Activated CD4-positive, alpha-beta T cell treated with anti-CD3 and anti-CD28 coated beads, Interleukin-2, amount 10 ng/mL, durations not matched to agents 7 days and 5 days (primary cell): ENCODE measurements at places on chromosomes 7 and 10.

DNA sequence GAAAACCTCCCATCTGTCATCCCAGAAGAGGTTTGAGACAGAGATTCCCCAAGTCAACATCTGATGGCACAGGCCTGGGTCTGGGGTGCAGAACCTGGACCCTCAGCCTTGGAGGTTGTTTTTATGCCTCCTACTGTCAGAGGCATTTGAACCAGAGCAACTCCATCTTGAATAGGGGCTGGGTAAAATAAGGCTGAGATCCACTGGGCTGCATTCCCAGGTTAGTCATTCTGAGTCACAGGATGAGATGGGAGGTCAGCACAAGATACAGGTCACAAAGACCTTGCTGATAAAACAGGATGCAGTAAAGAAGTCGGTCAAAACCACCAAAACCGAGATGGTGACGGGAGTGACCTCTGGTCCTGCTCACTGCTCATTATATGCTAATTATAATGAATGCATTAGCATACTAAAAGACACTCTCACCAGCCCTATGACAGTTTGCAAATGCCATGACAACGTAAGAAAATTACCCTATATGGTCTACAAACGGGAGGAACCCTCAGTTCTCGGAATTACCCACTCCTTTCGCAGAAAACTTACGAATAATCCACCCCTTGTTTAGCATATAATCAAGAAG is 92.0 kb downstream of the ITGA8 start:
- no peaks in the 10 kb centered on the region for H3K4me1 ChIP-seq
- H3K4me3 ChIP-seq = no peak overlapping the region
- no peaks in the 10 kb centered on the region for H3K36me3 ChIP-seq
- H3K27ac ChIP-seq = no peak overlapping the region

DNA sequence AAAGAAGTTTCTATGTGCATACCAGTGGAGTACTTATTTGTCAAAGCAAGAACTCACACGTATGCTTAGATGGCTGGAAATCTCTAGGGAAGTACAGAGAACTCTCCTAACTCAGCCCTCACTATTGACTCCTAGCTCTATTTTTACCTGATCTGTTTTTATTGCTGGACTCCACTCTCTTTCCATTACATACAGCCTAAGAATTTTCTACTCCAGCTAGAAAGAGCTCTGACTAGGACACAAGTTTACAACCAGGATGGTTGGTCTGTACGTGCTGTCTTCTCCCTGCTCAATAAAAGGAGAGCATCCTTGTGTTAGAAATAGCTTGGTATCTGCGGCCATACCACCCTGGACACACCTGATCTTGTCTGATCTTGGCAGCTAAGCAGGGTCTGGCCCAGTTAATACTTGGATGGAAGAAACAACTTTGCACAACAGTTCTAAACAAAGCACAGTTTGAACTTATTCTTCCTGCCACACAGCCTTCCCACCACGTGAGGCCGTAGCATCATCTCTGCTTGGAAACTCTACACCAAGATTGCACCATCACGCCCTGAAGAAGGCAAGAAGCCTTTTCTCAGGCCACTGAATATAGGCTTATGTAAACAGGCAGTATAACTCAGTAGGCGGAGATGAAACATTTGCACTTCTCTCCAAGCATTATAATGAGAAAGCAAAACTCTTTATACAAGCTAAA is 50.7 kb downstream of the KCNMA1 start:
- no peaks in the 10 kb centered on the region for H3K36me3 ChIP-seq
- no peak for DNase-seq
- H3K4me3 ChIP-seq = no peak overlapping the region
- no peak overlapping the region for H3K27ac ChIP-seq
- H3K27me3 ChIP-seq = no peaks in the 10 kb centered on the region
- peaks cover 17% of the 10 kb centered on the region for H3K4me1 ChIP-seq

- no peaks in the 10 kb centered on the region for H3K27me3 ChIP-seq
- H3K27ac ChIP-seq = no peak overlapping the region
- H3K4me1 ChIP-seq = peaks cover 11% of the 10 kb centered on the region
- no peak for DNase-seq
Measured at GRCh38 chr10:14820010-14820774, 17.6 kb downstream of the CDNF start.

DNA sequence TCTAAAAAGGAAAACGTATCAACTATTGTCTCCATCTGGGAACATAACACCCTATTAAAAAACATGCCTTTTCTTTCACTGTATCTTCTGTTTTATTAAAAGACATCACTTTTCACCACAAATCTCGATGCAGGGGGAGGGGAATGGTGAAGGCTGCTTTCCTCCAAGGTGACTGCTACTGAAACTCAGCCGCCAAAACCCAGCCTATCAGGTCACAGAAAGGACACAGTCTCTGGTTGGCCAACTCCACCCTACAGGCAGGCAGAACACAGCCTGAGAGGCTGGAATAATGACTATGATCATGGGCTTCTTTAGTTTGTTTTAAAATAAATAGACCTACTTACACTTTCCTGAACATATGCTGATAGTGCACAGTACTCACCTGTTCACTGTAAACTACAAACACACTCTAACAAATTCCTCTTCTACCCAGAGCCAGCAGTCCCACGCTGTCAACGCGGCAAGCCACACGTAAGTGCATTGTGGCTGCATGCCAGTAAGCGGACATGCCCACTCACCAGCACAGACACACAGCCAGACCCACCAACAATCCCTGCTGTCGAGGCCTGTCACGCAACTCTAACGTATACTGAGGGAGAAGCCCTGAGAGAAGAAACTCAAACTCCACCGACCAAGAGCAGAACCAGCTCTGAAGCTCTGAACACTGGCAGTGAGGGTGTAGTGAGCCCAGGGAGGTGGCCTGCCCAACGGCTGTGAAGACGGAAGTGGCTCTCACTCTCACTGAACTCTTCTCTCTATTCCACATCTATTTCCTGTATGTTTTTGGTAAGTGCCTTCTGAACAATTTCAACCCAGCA is 41.8 kb downstream of the NCAPG2 start:
- peaks cover 55% of the 10 kb centered on the region for H3K36me3 ChIP-seq
- no peak for DNase-seq
- peaks cover 18% of the 10 kb centered on the region for H3K4me1 ChIP-seq
- H3K4me3 ChIP-seq = no peak overlapping the region
- peak overlapping the region; percentile 72 for H3K27ac ChIP-seq

DNA sequence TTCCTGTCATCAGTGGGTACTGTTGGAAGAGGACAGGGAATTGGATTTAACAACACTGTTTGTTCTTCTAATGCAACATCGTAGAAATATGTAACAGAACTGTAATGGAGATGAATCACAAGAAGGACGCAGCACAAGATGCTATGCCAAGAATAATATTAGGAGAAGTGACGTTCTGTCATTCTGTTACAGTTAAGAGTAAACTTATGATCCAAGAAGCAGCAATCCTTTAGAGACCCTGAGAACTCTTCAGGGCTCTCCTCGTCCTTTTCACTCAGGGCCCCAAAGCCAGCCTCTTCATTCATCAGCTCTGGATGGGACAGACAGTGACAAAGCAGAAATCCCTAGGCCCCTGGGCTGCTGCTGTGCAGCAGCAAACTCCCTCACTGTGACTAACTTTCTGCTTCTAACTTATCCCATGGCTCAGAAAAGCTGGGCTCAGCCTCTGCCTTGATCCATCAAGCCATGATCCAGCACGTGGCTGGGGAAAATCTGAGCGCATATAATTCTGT is 8.7 kb upstream of the IL6 start:
- H3K36me3 ChIP-seq = no peaks in the 10 kb centered on the region
- no peak overlapping the region for H3K4me3 ChIP-seq
- no peak overlapping the region for H3K27ac ChIP-seq
- H3K4me1 ChIP-seq = peaks cover 10% of the 10 kb centered on the region
- H3K27me3 ChIP-seq = peaks cover 41% of the 10 kb centered on the region
